ENCODE measurements at places on chromosomes 4 and X.

- no peak for DNase-seq
Measured at GRCh38 chr4:176575141-176575730, 217.5 kb downstream of the VEGFC start.

DNA sequence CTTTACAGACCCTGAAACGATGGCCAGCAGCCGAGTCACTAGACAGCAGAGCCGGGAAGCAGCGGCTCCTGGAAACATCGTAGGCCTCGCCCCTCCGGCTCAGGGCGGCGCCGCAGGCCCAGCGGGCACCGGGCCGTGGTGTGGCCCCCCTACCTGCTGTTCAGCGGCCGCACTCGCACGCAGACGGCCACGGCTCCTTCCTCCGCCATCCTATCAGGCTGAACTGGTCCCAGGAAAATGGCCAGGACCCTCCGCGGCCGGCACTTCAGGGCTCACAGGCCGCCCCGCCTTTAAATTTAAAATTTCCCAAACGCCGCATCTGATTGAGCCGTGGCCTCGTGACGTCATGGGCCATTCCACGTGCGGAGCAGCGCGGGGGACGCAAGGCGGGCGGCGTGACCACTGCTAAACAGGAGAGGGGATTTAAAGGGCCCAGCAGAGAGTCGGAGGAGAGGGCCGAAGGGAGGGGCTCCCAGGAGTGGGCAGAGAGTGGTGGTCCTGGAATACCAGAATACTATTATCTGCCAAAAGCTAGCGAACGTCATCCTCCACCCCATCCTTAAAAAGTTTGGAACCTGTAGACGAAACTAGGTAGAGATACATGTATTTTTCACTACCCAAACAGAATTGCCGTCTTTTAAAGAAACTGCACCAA is at the start of gene CENPE:
Gene CENPE, minus strand, starts transcription at position 233 of the 655 bp plus-strand sequence. Its CDS starts 24 bp downstream, at position 209.
- peak; percentile 94 for DNase-seq

DNA sequence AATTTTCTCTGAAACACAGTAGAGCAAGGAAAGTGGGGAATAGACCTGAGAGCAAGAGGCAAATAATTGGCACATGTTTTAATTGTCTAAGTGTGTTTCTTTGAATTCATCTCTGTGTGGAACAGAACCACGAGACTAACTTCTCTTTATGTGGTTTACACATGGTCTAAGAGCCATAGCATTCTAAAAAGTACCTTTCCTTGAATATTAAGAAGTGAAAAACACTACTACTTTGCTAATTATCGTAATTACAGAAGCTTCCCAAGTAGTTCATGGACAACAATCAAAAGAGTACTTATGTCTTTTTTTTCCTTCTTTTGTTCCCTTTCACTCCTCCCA is 2.9 kb upstream of the CYBB start:
- no peak for DNase-seq

- DNase-seq: no peak
Measured at GRCh38 chr4:89056953-89057398, at the start of gene FAM13A. FAM13A (minus strand) TSS chr4:89057185; CDS start chr4:89056964, 221 bp downstream.

- no peak for DNase-seq
Measured at GRCh38 chr4:119082661-119083060, 53.0 kb upstream of the MYOZ2 start.

DNA sequence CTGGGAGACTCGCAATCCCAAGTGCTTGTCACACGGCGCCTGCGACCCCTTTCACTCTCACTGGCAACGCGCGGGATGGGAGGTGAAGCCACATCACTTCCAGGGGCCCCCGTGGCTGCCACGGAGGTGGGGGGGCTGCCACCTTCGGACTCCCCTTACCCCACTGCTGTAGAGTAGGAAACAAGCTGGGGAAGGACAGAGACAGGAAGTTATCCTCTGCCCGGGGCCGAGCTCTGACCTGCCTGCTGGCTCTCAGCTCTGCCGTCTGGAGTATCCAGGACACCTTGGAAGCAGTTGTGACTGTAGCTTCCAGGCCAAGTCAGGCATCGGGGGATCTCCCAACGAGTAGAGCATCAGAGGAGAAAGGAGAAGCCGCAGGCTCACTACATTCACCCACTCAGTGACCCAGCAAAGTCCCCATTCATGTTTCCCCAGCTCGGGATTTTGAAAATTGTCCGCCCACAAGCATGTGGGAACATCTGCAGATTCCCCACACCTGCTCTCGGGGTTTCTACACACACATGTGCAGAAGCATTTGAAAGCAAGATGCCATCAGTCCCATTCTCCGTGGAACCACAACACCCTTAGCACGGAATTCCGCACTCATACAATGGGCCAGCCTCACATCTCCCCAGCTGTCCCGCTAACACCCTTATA is 10.8 kb downstream of the PDZD4 start:
- DNase-seq: no peak

DNA sequence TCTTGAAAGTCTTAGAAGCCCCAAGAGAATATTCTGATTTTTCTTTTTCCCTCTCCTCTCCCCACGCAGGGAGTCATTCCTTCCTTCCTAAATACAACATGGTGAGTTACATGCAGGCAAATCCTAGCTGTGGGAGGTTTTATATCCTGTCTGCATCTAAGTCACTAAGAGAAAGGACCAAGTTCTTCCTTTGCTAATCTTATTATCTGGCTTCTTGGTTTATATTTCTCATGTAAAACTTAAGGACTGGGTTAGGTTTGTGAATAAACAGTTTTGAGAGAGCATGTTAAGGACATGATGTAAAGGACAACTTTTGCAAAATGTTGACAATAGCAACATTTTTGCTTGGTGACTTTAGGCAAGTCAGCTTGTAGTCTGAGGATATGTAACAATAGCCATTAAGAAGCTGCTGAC is 5.1 kb upstream of the CXCL9 start:
- no peak for DNase-seq

Data from activated effector memory CD4-positive, alpha-beta T cell treated with anti-CD3 and anti-CD28 coated beads, Interleukin-2, amount 50 U/mL, for 16 hours (primary cell).